ENCODE measurements at places on chromosomes 2 and 18. TPM values are rescaled to one million over a fixed set of nuclear protein-coding genes. Genes with fewer than 3 reads are reported as not detected.

Gene APLF
- total RNA-seq, result 12.1 TPM

Gene NTSR2
- not detected for total RNA-seq

Gene CXCR1
- not detected for total RNA-seq

Gene FAM124B
- total RNA-seq, result 4.9 TPM

Gene HOXD11
- not detected for total RNA-seq

Gene SERPINB8
- 12.3 TPM for total RNA-seq

Gene MCM6
- 9.9 TPM for total RNA-seq

Gene RUFY4
- not detected for total RNA-seq

Gene CDKL4
- total RNA-seq, result 1.2 TPM

Gene COLEC11
- total RNA-seq, result 2.1 TPM

Gene CRYBA2
- not detected for total RNA-seq

Gene CD207
- total RNA-seq, result 1.0 TPM

Gene ALPP
- not detected for total RNA-seq

Gene PNO1
- 18.3 TPM for total RNA-seq

Gene ANKRD30B
- not detected for total RNA-seq

Gene PDE11A
- total RNA-seq, result under 0.01 TPM

Gene ST8SIA5
- not detected for total RNA-seq

Gene TUBB8B
- total RNA-seq, result not detected

Gene KCNIP3
- 29.9 TPM for total RNA-seq

Gene ALPI
- not detected for total RNA-seq

Gene ASPRV1
- total RNA-seq, result 1.7 TPM

Gene CCDC141
- 4.6 TPM for total RNA-seq

Gene LBX2
- 0.69 TPM for total RNA-seq

Gene DPYSL5
- total RNA-seq, result 0.50 TPM

Gene BOD1L2
- not detected for total RNA-seq

Gene HK2
- total RNA-seq, result 0.97 TPM

Gene PLGLB1
- total RNA-seq, result 4.6 TPM

Gene AFG3L2
- total RNA-seq, result 42.4 TPM

Gene MXD1
- 8.5 TPM for total RNA-seq

Gene PTPRN
- total RNA-seq, result 2.1 TPM

Gene TOGARAM2
- total RNA-seq, result 0.57 TPM

Gene RAX
- not detected for total RNA-seq

Gene ZSWIM2
- not detected for total RNA-seq

Gene SIX3
- total RNA-seq, result 0.19 TPM

Gene CXXC1
- total RNA-seq, result 43.2 TPM

Gene PSTPIP2
- 10.8 TPM for total RNA-seq
